ENCODE measurements at places on chromosomes 3 and 15. TPM values are rescaled to one million over a fixed set of nuclear protein-coding genes. Genes with fewer than 3 reads are reported as not detected.

Gene CKMT1B
- total RNA-seq: not detected

DNA sequence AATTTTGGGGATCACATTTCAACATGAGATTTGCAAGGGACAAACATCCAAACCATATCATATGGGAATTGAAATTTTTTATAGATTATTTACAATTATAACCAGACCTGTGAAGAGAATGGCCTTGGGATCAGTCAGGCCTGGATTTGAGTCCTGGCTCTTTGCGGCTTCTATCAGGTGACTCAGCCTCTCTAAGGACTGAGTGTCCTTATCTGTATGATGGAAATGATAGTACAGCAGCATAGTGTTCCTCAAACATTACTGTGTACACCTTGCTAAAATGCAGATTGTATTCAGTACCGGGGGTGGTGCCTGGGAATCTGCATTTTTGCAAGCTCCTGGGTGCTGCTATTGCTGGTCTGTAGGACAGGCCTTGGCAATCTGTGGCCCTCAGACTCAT is 206.7 kb upstream of the PROK2 start:
- no peak for DNase-seq

DNA sequence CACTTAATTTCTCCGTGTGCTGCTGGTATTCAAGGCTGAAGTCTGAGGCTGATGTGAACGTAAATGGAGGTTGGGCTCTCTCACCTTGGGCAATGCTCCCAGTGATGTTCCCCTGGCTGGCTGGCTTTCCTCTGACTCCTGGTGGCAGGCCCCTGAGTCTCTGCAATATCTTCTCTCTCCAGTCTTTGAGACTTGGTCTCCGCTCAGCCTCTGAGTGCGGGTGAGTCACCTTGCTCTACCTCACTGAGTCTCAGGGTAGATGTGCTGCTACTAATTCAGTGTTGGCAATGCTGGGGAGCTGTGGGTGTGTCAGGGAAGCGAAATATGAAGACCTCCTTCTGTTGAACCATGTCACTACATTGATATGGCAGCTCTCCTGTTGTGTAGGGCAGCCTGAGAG is 31.3 kb upstream of the TRIM59 start:
- DNase-seq: no peak

Gene CPNE9
- not detected for total RNA-seq

GRCh38 chr15:31160297-31160696 is 58.8 kb upstream of the TRPM1 start:
- no peak for DNase-seq

- peak; percentile 76 for DNase-seq
Observed at GRCh38 chr15:81170511-81170910, 26.2 kb upstream of the IL16 start.

- DNase-seq: peak; percentile 83
Observed at GRCh38 chr3:191094057-191094845, 104.8 kb upstream of the OSTN start.
